ENCODE measurements at places on chromosomes 1 and 21. TPM values are rescaled to one million over a fixed set of nuclear protein-coding genes. Genes with fewer than 3 reads are reported as not detected.
A peak's percentile ranks its signal among the peaks of the same experiment; 100 is the strongest.

Gene RGSL1
- total RNA-seq: not detected

Gene KCNJ15
- total RNA-seq: not detected

Gene PROK1
- total RNA-seq: 0.12 TPM

DNA sequence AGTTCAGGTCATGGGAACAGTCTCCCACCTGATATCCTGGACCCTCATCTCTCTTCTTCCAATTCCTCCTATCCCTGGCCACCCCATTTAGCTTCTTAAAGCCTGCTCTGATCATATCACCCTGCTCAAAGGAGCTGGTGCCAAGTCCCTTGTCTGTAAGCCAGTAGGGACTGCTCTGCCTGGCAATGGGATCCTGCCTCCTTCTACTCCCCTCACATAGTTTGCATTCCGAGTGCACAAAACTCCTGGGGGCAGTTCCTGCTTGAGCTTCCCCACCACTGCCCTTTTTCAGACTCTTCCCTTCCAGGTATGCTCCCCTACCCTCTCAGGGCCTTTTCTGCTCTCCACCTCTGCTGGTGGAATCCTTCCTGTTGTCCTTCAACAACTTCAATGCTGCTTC lies 48.1 kb downstream of the NGF start:
- no peak overlapping the region for H3K4me3 ChIP-seq
- H3K36me3 ChIP-seq: no peaks in the 10 kb centered on the region
- no peak for DNase-seq
- no peaks in the 10 kb centered on the region for H3K27me3 ChIP-seq

DNA sequence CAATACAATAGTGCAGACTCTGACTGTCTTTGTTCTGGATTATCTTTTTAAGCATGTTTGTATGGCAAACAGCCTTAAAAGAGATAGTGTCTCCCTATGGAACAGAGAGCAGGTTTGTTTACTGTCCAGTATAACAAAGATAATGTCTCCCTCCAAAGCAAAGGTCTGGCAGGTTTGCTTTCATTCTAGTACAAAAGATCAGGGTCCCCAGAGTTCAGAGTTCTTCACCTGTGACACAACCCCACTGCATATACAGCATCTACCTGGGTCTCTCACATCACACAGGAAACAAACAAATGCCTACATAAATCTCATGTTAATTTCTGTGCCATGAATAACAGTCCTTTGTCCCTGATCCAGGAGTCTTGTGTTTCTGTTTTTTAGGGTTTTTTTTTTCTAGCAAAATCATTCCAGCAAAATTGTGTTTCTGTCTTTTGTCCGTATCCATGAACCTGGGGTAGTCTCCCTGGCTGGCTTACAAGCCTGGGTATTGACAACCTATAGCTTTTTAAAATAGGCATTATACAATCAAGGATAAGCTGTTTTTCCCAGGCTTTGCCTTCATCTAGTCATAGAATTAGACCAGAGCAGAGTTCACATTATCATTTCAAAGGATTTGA lies 89.4 kb upstream of the PTBP2 start:
- no peaks in the 10 kb centered on the region for H3K27me3 ChIP-seq
- no peaks in the 10 kb centered on the region for H3K36me3 ChIP-seq
- H3K27ac ChIP-seq: no peak overlapping the region

DNA sequence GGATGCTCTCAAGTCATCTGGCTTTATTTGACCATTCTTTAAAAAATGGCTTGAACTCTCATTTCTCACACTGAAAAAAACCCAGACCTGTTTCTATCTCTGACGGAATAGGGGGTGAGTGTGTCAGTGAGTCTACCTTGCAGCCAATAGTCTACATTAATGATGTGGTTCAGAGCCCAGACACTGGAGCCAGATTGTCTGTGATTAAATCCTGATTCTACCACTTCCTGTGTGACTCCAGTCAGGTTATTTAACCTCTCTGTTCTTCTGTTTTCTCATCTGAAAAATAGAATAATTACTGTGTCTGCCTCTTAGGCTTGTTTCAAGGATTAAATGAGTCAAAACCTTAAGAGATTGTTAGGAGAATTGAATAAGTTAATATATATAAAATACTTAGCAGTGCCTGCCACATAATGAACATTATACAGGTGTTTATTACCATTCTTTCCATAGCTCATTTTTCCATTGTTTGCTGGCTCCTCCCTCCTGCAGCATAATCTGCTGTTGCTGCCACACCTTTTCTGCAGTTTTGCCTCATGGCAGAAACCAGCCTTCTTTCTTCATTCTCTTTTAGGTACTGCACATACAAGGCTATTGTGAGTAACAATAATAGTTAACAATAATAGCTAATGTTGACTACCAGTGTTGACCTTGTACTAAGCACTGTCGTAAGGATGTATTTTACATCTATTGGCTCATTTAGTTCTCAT lies 157.6 kb upstream of the IVNS1ABP start:
- peaks cover 3% of the 10 kb centered on the region for H3K4me1 ChIP-seq
- no peak overlapping the region for H3K4me3 ChIP-seq
- DNase-seq: no peak
- H3K36me3 ChIP-seq: no peaks in the 10 kb centered on the region

DNA sequence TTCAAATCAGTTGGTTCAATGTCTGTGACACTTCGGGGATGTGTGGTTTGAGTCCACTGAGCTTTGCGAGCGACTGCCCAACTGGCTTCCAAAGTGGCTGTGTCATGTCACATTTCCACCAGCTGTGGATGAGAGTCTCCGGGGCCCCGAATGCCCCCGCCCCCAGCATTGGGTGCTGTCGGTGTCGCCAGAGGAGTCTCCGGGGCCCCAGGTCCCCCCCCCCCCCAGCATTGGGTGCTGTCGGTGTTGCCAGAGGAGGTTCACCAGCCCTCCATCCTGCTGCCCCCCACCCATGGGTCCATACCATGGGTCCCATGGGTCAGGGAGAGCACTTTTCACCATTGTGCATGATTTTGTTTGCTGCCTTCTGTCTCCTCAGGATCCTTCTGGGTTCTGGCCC lies 9.0 kb upstream of the SMYD3 start:
- no peak overlapping the region for H3K4me3 ChIP-seq
- H3K27me3 ChIP-seq: no peaks in the 10 kb centered on the region
- no peak overlapping the region for H3K27ac ChIP-seq
- H3K4me1 ChIP-seq: no peaks in the 10 kb centered on the region
- no peaks in the 10 kb centered on the region for H3K36me3 ChIP-seq

DNA sequence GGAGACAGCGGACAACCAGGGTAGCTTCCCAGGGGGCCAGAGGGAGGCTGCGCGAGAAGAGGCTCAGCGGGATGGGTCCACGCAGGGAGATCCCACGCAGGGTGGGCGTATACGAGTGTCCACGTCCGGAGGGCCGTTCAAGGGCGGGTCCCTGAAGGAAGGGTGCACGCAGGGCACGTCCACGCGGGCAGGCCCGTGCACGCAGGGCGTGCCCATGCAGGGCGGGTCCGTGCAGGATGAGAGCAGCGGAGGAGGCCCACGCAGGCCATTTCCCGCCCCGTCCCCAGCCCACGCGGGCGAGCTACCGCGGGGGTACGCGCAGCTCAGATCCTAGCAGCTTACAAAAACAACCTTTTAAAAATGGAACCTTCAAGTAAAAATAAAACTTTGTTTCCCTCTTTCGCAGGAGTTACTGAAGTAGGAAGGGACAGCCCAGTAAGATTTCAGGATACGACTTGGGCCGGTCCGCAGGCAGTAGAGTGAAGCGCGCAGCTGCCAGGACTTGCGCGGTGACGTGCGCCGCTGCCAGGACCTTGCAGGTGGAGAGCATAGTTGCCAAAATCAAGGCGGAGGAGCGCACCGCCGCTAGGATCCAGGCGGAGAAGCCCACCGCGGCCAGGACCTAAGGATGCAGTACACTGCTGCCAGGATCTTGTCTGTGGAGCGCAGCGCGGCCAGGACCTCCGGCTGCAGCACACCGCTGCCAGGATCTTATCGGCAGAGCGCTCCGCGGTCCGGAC lies 416 bp upstream of the RNF187 start:
- peak overlapping the region; percentile 100 for H3K27ac ChIP-seq
- H3K27me3 ChIP-seq: peaks cover 18% of the 10 kb centered on the region
- H3K4me3 ChIP-seq: peak overlapping the region; percentile 81
- H3K4me1 ChIP-seq: peaks cover 8% of the 10 kb centered on the region
- no peaks in the 10 kb centered on the region for H3K36me3 ChIP-seq
- DNase-seq: peak; percentile 95

DNA sequence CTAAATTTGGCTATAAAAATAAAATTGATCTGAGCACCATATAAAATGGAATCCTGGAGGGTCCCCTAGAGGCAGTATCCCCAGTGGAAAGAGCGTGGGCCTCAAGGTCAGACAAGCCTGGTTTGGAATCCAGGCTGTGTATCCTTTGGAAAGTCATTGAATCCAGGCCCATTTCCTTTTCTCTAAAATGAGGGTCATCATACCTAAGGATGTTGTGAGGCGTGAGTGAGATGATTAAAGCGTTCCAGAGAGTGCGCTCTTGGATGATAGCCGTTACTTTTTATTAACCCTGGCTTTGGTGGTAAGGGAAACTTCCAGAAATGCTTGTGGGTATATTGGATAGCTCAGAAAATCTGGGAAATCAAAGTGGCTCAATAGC lies 683 bp upstream of the ZNF436 start:
- H3K27me3 ChIP-seq: peaks cover 54% of the 10 kb centered on the region
- H3K36me3 ChIP-seq: no peaks in the 10 kb centered on the region
- H3K4me1 ChIP-seq: peaks cover 45% of the 10 kb centered on the region
- no peak for DNase-seq
- H3K4me3 ChIP-seq: peak overlapping the region; percentile 79
- peak overlapping the region; percentile 54 for H3K27ac ChIP-seq

DNA sequence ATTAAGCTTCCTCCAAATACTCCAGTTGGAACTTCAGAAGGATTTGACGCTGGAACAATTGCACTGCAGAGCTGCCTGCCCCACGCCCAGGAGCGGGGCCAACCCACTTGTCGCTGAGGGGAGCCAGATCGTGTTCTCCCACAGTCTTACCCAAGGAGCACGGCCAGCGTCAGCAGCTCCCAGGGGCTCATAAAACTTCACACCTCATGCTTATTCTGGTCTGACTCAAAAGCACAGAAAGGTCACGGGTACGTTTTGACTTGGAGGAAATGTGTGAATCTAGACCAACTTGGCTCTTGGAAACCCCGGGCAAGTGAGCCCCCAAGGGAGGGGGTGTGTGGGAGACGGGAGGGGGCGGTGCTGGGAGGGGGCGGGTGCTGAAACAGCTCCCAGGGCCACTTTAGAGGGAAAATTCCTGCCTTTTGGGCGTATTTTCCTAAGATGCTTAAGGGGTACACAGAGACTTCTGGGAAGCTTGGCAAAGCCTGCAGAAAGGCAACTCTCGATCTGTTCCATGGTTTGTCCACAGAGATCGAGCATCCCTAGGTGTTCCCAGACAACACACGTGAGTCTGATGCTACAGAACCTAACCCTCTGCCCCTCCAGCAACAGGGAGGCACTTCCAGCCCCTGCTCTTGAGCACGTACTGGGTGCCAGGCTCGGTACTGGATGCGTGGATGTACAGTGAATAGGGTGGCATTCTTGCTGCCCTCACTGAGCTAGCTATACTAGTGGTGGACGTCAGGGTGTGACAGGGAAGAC lies 98.9 kb downstream of the DHRS3 start:
- H3K27me3 ChIP-seq: no peaks in the 10 kb centered on the region
- peak; percentile 51 for DNase-seq
- H3K4me1 ChIP-seq: peaks cover 12% of the 10 kb centered on the region
- no peak overlapping the region for H3K4me3 ChIP-seq

DNA sequence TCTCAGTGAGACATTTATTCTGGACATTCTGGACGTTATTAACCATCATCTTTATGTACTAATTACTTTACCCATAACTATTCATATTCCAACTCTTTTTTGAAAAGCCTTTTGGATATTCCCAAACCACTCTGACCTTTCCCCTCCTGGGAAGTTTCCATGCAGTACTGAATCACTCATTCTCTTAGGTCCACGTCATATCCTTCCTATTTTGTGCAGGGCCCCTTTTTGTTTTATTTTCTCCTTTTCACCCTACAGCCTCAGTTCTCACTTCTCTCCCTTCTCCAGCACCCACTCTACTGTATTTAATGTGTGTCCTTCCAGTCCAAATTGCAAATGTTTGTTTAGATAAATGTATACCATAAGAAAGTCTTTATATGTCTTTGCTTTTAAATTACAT lies 16.4 kb upstream of the ATP1A1 start:
- no peaks in the 10 kb centered on the region for H3K36me3 ChIP-seq
- H3K4me3 ChIP-seq: no peak overlapping the region
- peaks cover 10% of the 10 kb centered on the region for H3K4me1 ChIP-seq
- no peak for DNase-seq
- H3K27me3 ChIP-seq: no peaks in the 10 kb centered on the region

DNA sequence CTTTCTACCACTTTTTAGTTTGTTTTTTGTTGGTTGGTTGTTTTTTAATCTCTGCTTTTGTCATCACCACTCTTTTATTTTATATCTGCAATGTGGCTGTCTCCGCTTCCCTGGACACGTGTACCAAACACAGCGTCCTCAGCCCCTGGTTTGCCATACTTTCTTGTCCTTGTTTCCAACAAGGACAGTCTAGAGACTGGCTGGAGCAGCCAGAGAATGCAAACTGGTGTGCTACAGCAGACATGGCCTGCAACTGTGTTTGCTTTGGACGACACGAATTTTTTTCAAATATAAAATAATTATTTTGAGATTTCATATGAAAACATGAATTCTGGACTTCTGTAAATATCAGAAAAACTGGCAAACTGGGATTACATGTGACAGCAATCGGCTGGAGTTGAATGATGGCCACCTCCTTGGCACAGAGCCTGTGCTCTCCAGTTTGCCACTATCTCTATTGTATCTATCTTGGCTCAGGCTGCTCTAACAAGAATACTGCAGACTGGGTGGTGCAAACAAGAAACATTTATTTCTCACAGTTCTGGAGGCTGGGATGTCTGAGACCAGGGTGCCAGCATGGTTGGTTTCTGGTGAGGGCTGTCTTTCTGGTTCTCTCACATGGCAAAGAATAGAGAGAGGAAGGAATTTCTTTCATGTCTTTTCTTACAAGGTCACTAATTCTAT lies 34.6 kb upstream of the POU2F1 start:
- H3K27me3 ChIP-seq: no peaks in the 10 kb centered on the region
- no peaks in the 10 kb centered on the region for H3K36me3 ChIP-seq
- no peak for DNase-seq
- no peak overlapping the region for H3K27ac ChIP-seq
- H3K4me3 ChIP-seq: no peak overlapping the region
- H3K4me1 ChIP-seq: no peaks in the 10 kb centered on the region

DNA sequence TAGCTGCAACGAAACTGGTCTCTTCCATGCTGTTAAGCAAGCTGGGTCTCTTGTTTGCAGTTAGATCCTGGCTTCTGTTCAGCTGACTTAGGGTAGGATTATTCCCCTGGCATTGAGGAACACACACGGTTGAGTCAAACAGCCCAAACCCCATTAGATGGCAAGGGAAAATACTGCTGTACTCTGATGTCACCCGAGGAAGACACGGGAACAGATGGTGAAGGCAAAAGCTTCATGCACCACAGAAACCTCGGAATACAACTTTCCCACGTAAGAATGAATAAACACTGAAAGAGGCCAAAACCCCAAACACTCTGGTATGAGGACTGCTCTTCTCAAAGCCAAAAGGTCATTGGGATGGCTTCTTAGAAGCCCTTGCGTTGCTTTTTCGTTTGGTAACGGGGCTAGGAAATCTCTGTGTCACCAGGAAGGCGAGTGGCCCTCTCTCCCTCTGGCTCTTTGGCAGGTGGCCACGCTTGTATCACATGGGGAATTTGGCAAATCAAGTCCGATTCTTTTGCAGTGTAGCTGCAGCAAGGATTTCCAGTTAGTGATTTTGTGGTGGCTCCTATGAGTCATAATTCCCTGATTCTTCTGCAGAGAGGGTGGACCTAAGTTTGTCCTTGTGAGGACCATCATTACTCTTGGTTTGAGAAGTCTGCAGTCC lies 16.7 kb upstream of the LYST start:
- H3K36me3 ChIP-seq: no peaks in the 10 kb centered on the region
- no peak overlapping the region for H3K27ac ChIP-seq
- peaks cover 4% of the 10 kb centered on the region for H3K27me3 ChIP-seq
- H3K4me1 ChIP-seq: no peaks in the 10 kb centered on the region
- no peak overlapping the region for H3K4me3 ChIP-seq

Measured in neural progenitor cell (in vitro differentiated cells).